Hematopoietic multipotent progenitor cell treated with erythropoietin and hydrocortisone succinate and interleukin-3 and kit ligand, for 4 days (in vitro differentiated cells): ENCODE measurements at places on chromosomes 7 and 10.

- no peak for DNase-seq
Measured at GRCh38 chr7:15751191-15751701, 64.8 kb upstream of the MEOX2 start.

DNA sequence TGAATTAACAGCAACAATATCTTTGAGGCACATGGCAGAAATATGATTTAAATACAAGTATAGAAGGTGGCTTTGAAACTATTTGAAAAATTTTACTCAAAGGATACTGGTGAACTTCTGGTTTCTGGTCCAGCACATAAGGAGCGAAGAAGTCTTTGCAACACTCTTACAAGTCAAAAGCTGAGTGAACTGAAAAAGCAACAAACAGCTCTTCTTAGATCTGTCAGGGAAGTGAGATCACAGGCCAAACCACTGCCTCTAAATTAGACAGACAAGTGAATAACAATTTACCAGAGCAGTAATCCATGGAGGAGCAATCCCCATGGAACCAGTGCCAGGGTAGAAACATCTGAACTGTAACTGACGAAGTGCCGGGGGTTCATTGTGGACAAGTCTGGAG lies 9.6 kb upstream of the VWC2 start:
- no peak for DNase-seq

DNA sequence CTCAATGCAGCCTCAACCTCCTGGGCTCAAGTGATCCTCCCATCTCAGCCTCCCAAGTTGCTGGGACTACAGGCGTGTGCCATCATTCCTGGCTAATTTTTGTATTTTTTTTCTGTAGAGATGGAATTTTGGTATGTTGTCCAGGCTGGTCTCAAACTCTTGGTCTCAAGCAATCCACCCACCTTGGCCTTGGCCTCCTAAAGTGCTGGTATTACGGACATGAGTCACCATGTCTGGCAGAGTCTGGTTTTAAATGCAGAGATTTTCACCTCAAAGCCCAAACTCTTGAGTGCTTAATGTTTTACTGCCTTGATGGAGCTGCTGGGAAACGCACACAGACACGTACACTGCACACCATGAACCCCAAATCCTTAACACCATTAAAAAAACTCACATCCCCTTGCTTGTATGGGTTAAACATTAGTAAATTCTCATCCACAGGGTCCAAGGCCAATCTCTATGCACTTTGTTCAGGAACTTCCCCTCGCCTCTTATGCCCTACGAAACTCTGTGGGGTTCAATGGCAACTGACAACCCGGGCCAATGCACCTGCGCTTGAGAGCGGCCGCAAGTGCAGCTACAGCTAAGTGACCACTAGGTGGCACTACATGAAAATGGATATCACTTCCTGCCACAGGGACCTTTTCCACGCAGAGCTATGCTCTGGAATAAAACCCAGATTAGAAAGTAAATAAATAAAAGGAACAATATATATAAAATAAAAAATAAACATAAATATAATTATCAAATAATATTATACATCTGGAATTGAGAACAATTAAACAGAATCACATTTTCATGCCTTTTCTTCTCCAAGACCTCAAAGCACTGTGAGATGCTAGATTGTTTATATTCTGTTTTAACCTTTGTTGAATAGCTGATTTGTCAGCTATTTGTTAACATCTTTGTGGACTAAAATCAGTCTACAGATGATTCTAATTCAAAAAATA lies 66.9 kb upstream of the AFAP1L2 start:
- DNase-seq = peak; percentile 90

- DNase-seq = no peak
Measured at GRCh38 chr7:28301148-28301641, 111.1 kb upstream of the CREB5 start.

- no peak for DNase-seq
Measured at GRCh38 chr10:8502573-8502972, 448.1 kb downstream of the GATA3 start.

- no peak for DNase-seq
Measured at GRCh38 chr7:148733496-148733895, 34.8 kb downstream of the CUL1 start.

DNA sequence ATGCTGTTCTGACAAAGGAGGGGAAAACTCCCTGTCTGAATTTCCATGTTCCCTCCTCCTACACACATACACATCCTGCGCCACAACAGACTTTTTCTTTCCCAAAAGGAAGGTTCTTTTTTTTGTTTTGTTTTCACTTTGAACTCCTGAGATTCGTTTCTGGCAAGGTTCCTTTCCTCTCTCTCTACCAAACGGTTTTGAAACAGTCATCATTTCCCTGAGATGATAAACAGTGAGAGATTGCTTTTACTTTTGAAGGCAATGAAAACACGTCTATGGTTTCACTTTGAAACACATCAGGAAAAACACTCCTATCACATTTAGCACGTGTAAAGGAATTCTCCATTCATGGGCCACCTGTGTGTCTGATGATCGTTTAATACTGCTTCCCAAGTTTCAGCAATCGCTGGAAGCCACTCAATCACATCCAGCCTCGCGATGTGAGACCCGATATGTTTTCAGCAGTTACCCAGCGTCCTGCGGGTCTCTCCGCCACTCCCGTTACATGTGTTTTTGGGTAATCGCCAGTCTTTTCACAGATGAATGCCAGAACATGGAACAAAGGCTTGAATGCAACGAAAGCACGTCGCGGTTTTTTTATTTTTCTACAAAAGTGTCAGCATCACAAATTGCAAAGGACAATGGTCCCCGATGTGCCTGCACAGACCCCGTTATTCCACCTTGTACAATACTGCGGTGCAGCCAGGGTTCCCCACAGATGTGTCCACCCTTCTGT lies 62.8 kb upstream of the CUX1 start:
- DNase-seq = no peak

DNA sequence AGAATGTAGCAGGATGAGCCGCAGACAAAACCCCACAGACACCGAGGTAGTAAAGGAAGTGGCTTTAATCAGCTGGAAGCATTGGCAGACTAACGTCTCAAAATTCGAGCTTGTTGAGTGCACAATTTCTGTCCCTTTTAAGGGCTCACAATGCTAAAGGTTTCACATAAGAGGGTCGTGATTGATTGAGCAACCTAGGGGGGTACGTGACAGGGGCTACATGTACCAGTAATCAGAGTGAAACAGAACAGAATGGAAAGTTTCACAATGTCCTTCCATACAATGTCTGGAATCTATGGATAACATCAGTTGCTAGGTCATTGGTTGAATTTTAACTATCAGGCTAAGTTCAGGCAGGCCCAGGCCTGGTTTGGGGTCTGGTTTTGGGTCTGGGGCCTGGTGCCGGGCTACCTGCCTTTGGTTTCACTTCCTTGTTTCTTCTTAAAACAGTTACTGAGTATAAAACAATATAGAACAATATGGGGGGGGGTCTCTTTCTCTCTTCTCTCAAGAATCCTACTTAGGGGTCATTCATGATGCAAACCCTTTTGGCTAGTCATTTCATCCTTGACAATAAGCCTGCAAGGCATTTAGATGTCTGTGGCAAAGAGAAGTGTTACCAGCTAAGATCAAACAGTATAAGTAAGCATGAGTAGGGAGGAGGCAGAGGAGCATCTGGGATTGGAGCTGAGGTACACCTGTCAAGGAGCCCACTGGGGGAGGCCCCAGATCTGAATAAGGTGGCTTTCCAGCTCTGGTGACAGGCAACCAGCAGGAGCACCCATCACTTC lies 364.1 kb downstream of the TNS3 start:
- peak; percentile 25 for DNase-seq

DNA sequence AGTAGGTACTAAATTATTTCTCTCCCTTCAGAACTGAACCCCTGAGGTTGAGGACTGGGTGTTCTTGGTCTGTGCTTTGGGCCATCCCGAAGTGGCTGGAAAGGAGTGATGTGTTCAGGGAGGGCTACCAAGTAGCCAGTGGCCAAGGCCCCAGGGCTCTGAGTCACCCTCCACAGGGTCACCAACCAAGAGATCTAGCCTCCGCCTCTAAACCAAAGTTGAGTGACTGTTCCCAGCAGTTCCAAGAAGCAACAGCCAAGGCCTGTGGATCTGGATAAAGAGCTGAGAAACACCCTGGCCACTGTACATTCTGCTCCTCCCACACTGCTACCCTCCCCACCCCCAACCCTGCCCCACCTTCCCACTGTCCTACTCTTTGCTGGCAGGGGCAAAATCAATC lies 35.5 kb upstream of the KCNMA1 start:
- peak; percentile 15 for DNase-seq

GRCh38 chr10:77475522-77475921 lies 162.1 kb downstream of the KCNMA1 start:
- DNase-seq = no peak

- DNase-seq = no peak
Measured at GRCh38 chr7:73742338-73742752, 3.7 kb upstream of the ABHD11 start.

DNA sequence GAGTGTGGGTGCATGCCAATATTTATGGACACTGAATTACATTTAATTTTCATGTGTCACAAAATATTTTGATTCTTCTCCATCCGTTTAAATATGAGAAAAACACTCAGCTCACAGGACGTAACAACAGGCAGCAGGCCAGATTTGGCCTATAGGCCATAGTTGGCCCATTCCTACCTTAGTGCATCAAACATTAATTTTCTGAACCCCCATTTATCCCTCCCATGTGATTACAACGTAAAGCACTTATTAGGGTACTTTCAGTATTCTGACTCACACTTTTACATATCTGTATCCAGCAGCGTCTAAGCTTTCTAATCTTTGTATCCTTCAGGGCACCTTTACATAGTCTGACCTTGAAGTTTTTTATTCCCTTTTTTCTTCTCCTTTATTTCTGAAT lies 4.0 kb downstream of the IDI1 start:
- no peak for DNase-seq

DNA sequence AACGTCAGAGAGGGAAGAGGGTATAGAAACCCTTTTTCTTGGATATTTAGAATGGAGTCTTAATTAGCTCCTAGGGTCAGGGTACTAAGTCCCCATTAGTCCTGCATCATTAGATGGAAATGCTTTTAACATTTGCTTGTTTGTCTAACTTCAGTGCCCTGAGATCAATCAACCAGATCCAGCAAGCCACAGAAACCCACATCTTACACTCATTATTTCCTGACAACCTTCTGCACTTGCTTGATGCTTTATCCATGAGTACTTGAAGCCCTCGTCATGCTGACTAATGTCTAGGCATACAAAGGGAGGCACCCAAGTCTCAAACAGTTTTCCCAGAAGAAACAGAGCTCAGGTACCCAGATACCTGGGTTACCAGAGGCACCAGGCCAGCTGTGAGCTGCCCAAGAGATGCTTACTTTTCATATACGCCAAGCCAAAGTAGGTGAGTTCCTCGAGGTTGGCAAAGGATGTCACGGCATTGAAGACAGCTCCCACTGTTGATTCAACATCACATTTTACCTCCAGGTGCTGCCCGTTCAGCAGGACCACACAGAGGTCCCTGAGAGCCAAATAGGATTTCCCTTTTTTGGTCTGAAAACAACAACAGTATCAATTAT lies 42.7 kb downstream of the FRMPD2 start:
- peak; percentile 7 for DNase-seq

GRCh38 chr7:101367676-101368075 lies 5.0 kb downstream of the COL26A1 start:
- DNase-seq = no peak

DNA sequence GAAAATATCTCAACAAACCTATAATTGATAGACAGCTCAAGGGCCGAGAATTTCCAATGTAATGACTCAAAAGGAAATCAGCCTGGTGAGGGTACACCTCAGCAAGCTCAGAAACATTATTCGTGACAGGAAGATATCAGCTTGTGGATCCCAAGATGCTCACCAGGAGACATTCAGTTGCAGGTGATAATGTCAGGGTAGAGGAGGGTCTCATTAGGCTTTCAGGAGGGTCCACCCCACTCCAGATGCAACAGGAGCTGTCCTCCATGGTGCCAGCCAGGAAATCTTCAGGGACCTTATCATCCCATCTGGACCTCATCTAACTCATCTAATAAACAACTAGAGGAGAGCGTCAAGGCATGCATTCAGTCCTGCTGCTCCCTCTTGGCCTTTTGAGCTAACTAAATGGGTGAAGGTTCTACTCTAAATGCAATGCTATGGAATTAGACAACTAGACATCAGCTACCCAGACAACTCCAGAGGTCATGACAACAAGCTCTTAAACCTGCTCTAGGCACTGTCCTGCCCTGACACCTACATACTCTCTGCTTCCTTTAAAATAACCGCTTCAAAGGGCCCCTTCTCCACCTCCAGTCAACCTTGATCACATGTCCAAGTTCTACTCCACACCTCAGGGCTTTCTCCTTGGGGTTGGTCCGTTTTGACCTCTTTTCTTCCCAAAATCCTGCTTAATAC lies 4.3 kb upstream of the GIMAP5 start:
- no peak for DNase-seq

DNA sequence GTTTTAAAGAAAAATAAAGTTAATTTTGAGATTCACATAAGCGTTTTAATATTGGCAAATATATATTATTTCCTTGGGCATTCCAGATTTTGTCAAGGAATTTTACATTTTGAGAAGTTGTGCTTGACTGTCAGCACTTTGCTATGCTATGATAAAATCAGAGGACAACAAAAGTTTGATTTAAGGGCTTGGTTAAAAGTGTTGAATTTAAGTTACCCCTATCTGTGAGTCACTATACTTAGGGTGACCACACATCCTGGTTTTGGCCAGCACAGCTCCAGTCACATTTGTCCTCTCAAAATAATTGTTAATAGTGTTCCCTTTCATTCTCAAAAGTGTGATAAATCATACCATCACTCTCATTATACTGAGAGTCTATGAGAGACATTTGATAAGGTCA lies 34.2 kb upstream of the ANK3 start:
- DNase-seq = no peak

- DNase-seq = peak; percentile 27
Measured at GRCh38 chr10:122461367-122461728, at the start of gene HTRA1. Gene HTRA1, plus strand, starts transcription at chr10:122461553. Its CDS starts 100 bp downstream, at chr10:122461653.

DNA sequence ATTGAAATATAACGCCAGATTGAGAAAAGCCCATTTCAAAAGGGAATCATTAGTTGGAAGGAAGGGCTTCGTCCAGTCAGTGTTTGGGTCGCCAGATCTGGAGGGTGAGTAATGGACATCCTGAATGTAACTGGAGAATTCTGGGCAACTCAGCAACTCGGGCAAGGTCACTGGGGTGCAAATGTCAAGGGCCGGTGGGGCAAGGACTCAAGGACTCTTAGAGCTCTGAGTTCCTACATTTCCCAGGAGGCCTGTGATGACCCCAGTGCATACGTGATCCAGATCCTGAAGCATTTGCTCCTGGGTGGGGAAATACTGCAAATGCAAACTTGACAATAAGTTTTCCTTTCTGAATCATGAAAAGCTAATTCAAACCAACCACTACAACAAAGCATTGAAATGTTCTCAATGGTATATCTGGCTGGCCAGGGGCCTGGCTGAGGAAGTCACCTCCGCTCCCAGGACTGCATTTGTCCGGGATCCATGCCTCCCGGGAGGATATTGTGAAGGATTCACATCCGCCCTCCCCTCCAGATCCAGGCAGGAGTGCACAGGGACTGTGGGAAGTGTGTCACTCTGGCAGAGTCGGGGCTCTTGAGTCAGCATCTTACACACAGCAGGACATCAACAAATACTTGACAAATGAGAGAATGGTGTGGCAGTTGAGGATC lies 164.0 kb downstream of the FANK1 start:
- DNase-seq = no peak
